ENCODE measurements at places on chromosomes 13 and 19.
A peak's percentile ranks its signal among the peaks of the same experiment; 100 is the strongest.

DNA sequence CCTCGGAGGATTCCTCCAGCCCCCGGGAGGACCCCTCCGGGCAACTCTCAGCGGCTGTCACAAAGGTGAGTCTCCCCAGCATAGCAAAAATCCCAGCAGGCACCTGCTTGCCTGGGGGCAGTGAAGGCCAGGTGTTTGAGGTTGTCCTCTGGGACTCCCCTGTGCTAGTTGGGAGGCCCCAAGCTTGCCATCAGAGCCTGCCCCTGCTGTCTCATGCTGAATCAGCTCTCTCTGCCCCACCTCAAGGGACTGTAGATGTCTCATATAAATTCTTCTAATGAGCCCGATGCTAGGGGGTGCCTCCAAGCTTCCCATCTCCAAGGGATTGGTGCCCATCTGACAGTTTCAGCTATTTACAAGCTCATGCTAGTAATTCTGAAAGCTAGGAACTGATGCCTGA, 53.6 kb downstream of the NWD1 start:
- DNase-seq: no peak

- no peak for DNase-seq
Measured at GRCh38 chr13:53298396-53298795, 269.8 kb downstream of the OLFM4 start.

- DNase-seq: no peak
Measured at GRCh38 chr19:52748336-52748950, 13.6 kb upstream of the ZNF611 start.

DNA sequence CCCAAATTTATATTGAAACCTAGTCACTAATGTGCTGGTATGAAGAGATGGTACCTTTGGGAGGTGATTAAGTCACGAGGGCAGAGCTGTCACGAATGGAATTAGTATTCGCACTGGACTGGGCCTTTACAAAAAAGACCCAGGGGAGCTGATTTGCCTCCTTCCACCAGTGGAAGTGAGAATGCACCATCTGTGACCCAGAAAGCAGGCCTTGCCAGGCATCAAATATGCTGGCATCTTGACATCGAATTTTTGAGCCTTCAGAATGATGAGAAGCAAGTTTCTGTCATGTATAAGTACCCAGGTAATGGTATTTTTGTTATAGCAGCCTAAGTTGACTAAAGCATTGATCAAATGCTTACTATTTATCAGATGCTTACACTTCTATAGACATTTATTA, 373.6 kb downstream of the FGF14 start:
- no peak for DNase-seq

GRCh38 chr19:46480415-46480814, 9.1 kb upstream of the PNMA8A start:
- DNase-seq: no peak

DNA sequence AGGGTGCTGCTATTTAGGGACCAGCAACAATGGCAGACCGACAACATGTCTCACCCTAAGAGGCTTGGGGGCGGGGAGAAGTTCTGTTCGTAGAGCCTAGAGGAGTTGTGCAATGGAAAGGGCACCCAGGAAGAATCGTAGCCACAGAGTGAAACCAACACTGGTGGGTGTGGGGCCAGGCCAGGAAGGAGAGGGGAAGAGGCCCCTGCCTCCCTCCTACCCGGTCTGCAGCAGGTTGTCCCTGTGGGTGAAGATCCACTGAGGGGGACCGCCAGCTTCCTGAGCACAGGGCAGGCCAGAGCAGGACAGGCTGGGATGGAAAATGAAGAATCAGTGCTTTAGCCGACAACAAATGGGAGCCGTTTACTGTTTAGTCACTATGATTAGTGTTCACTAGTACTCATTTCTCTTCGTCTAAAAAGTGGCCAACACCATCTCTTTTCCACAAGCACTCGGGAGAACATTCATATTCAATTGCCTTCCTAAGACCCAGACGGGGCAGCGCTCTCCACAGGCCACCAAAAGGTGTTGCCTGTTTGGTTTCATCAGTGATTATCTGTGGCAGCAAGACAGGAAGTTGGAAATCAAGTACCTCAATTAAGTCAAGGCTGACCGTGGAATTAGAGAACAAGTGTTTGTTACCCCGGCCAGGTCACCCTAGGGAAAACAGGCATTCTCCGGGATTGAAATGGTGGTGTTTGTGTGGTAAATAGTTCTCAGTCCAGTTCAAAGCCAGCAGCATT, 1.1 kb upstream of the ATP11A start:
- no peak for DNase-seq

- DNase-seq: no peak
Measured at GRCh38 chr13:113775451-113776145, 16.6 kb downstream of the TMEM255B start.

DNA sequence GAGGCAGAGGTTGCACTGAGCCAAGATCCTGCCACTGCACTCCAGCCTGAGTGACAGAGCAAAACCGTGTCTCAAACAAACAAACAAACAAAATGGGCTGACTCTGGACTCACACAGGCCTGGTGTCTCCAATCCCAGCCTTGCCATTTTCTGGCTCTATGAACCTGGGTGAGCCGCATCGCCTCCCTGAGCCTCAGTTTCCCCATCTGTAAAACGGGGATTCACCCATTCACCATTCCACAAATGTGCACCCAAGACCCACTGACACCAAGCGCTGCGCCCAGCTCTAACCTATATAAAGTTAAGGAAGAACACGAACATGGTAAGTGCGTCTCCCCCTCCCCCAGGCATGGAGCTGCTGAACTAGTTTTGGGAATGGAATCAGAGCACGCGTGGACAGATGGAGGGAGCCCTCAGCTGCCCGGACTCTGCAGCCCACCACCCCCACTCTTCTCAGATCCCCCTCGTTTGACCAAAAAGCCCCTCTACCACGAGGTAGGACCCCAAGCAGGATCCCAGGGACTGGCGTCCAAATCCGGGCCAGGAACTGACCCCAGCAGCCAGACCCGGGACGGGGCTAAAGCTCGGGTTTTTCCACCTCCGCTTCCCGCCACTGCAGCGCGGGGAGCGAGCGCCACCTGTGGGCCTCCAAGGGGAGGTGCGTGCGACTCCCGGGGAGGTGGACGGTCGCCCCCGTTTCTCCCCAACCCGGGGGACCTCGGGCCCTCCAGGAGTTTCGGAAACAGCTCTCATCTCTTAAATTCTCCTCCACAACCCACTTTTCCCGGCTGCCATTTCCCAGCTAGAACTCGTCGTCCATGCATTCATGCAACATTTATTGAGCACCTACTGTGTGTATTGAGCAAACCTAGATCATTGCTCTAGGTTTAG, 33.0 kb upstream of the ADGRE5 start:
- DNase-seq: peak; percentile 76

- DNase-seq: no peak
Measured at GRCh38 chr19:47725759-47726401, 12.7 kb downstream of the EHD2 start.

DNA sequence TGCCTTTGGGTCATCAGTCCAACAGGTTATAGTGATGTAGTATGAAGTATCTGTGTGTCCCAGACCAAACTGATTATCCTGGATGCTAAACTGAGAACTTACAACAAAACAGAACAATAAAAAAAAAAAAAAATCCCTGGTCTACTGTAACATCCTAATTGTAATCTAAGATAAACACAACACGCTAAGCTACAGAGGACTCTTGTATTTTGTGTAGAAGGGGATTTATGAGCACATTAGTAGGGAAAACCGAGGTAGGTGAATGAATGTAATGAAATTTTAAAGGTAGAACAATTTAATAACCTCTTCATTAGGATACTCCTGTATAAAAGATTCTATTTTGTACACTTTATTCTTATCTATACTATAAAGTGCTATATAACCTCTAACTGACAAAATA, 424.1 kb downstream of the NDFIP2 start:
- DNase-seq: no peak

DNA sequence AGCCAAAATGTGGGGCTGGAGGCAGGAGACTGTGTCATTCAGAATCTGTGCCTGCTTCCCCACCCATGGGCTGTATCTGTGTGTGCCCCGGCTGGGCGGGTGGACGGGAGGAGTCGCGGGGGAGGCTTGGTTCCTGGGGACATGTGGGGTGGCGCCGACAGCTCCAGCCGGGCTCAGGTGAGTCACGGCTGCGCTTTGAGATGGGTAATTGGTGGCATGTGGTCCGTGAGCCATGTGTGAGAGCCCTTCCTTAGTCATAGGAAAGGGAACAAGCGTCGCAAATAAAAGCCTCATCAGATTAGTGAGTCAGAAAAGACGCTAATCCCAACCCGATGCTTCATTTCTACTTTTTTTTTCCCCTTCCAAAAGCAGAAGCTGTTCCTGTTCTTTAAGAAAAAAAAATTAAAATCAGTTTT, 118.6 kb upstream of the ZNF536 start:
- DNase-seq: no peak

- DNase-seq: no peak
Measured at GRCh38 chr19:31301306-31301980, 47.8 kb downstream of the TSHZ3 start.

- no peak for DNase-seq
Measured at GRCh38 chr13:110293649-110294048, 13.3 kb downstream of the COL4A1 start.

DNA sequence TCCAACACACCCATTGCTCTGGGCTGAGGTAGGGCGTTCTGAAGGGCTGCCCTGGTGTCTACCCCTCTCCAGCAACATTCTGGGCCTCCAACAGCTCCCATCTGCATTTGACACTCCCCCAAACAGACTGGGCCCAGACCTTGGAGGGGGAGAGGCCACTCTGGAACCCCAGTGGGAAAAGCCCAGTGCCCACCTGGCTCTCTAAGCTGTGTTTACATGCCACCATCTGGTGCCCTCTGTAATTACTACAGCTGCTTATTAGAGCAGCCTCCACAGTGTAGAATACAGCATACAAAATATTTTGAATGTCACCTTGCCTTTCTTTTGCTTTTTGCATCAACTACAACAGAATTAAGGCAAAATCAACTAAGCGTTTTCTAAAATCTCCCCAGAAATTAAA, 35.8 kb upstream of the TM9SF2 start:
- no peak for DNase-seq

DNA sequence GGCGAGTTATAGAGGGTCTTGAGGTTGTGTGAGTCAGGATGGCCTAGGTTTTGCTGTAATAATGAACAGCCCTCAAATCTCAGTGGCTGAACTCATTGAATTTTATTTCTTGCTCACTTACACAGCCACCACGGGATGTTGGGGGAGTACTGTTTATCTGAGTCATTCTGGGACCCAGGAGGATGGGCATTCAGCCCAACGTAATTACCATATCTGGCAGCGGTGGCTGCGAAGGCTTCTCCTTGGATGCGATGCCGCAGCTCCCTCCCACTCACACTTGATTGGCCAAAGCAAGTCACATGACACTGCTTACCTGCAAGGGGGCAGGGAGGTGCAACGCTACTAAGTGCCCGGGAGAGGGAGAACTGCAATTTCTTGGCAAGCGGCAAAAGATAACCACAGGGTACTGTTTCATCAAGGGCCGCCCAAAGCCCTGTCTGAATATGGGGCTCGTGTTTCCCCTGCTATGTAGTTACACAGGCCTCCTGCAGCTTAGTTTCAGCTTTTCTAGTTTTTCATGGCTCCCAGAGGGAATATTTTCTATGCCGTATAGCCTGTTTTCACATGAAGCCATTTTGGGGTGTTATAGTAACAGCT, 19.9 kb downstream of the ZSWIM9 start:
- no peak for DNase-seq

DNA sequence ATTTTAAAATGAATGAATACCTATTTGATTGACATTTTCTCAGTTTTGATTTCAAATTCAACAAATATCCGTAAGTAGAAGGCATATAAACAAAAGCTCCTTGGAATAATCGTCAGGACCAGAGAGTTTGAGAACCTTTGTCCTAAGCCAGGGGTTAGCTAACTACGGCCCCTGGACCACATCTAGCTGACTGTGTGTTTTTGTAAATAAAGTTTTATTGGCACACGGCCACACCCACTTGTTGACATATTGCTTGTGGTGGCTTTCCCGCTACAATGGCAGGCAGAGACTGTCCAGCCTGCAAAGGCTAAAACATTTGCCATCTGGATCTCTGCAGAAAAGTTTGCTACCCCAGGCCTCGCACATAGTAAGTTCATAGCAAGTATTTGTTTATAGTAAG, 83.4 kb downstream of the GNG7 start:
- DNase-seq: no peak

DNA sequence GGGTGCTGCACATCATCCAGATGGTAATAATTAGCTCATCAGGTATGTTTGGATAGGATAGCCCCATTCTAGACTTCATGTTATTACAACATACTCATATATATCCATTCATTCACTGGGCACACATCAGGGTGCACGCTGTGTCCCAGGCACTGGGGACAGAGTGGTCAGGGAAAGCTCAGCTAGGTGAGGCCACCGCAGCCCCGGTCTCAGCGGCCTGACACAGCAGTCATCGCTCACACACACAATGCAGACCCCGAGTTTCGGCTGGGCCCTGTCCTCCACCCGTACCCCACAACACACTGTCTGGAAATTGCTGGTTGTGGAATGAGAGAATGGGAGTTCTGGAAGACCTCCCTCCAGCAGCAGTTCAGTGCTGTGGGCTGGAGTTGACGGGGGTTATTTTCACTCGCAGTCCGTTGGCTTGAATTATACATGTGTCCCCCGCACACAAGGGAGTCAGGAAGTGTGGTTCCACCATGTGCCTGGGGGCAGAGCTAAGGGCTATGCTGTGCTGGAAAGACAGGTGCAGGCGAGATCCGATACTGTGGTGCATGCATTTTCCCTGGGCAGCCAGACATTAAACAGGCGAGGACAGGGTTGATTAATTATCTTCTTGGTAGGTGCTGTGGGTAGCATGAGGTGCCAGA, 257.6 kb downstream of the TEX29 start:
- DNase-seq: no peak

GRCh38 chr19:38549942-38550341, 67.8 kb downstream of the MAP4K1 start:
- no peak for DNase-seq

DNA sequence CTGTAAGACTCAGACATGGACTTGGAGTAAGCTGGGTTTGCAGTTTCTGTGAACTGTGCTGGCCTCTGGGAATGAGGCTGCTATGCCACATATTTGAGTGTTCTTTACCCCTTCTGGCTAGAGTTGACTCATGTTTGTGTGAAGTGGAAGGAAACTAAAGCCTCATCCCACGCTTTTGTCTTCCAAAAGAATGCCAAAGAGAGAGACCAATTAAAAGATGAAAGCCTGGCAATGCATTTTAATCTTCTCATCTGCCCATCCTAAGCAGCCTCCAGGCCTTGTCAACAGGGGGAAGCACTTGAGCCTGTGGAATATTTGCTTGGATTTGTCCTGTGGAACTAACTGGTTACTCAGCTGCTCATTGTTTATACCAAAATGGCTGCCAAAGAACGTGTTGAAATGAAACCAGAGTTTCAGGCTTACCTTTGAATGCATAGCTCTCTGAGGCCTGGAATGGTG, 49.1 kb downstream of the LMO7 start:
- no peak for DNase-seq

GRCh38 chr13:38385153-38385891, 35.7 kb downstream of the UFM1 start:
- DNase-seq: no peak
